Thoracic aorta (tissue), 2 donors: ENCODE measurements at places on chromosomes 12 and 14.
A peak's percentile ranks its signal among the peaks of the same experiment; 100 is the strongest.

DNA sequence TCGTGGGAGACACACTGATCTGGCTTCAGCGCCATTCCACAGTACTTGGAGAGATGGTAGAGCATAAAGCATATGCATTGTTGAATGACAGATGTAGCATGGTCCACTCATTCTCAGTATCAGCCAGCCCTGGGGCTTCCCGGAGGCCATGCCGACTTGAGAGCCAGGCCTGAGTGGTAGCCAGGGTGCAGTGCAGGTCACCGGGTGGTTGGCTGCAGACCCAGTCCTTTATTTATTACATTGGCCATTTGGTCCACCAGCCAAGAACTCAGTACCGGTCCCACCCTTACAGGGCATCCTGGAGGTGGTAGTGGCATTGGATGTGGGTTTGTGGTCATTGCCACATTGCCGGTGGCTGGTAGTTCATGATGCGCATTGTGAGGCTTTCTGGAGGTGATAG, 121.6 kb upstream of the RTL1 start:
- DNase-seq = no peak

- no peak for DNase-seq
Measured at GRCh38 chr14:39555749-39556148, 123.5 kb upstream of the FBXO33 start.

DNA sequence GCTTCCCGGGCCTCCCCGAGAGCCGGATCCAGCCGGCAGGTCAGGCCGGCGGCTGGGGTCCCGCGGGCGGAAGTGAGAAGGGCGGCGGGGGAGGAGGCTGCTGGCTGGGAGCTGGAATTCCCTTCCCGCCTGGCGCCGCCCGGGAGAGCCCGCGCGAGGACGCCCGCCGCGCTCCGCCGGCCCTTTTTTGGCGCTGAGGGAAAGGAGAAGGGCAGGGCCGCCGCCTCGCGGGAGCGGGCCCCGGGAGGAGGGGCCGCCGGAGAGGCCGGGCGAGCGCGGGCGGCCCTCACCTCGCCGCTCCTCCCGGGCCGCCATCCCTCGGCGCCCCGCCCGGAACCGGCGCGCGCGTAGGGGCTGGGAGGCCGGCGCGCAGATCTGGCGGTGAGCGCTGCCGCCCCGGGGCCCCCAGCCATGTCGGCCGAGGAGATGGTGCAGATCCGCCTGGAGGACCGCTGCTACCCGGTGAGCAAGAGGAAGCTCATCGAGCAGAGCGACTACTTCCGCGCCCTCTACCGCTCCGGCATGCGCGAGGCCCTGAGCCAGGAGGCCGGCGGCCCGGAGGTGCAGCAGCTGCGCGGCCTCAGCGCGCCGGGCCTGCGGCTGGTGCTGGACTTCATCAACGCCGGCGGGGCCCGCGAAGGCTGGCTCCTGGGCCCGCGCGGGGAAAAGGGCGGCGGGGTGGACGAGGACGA, at the start of the genes KLHL42 and MANSC4:
Gene KLHL42 (plus strand): TSS at position 314 of the 692 bp plus-strand sequence. CDS start 98 bp downstream, at position 412.
Gene MANSC4 (minus strand): TSS at position 317 of the 692 bp plus-strand sequence. CDS start 8,960 bp downstream, outside the sequence.
- peak; percentile 28 for DNase-seq

- no peak for DNase-seq
Measured at GRCh38 chr14:22555384-22556011, 33.5 kb downstream of the DAD1 start.

- DNase-seq = no peak
Measured at GRCh38 chr12:79203058-79203647, 338.6 kb downstream of the SYT1 start.

- DNase-seq = no peak
Measured at GRCh38 chr14:64971491-64971942, 619 bp downstream of the RAB15 start.

GRCh38 chr12:22318108-22318737, 16.3 kb downstream of the ST8SIA1 start:
- no peak for DNase-seq

GRCh38 chr12:100798286-100799160, 3.9 kb downstream of the ANO4 start:
- DNase-seq = no peak

- DNase-seq = no peak
Measured at GRCh38 chr14:29896354-29896821, 31.3 kb downstream of the PRKD1 start.

GRCh38 chr12:5789469-5789968, 155.5 kb downstream of the ANO2 start:
- DNase-seq = no peak

DNA sequence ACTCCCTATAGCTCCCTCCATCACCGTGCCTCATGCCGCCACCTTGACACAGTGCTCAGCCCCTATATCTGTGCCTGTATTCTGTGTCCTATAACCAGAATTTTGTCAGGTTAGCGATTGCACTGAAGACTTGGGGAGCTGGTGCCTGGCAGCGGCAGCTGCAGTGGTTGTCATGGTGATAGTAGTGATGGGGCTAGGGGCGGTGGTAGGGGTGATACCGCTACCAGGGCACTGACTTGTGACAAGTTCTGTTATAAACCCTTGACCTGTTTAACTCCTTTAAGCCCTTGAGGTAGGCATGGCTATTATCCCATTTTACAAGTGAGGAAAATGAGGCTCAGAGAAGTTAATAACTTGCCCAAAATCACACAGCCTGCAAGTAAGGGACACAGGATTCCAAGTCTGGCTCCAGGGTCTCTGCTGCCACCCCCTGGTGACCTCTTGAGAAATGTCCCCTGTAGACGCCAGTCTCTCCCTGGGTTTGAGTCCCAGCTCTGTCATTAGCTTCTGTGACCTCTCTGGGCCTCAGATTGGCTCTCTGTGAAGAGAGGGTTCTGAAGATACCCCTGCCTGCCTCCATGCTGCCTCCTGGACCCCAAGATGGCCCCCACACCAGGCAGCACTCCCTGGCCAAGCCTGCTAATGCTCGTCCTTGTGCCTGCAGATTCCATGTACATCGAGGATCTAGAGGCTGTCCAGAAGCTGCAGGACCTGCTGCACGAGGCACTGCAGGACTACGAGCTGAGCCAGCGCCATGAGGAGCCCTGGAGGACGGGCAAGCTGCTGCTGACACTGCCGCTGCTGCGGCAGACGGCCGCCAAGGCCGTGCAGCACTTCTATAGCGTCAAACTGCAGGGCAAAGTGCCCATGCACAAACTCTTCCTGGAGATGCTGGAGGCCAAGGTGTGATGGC, 121.9 kb downstream of the ESRRB start:
- no peak for DNase-seq

GRCh38 chr12:54439521-54440255, 20.6 kb upstream of the ITGA5 start:
- DNase-seq = no peak

GRCh38 chr12:58967561-58967960, 47.3 kb upstream of the LRIG3 start:
- DNase-seq = no peak

DNA sequence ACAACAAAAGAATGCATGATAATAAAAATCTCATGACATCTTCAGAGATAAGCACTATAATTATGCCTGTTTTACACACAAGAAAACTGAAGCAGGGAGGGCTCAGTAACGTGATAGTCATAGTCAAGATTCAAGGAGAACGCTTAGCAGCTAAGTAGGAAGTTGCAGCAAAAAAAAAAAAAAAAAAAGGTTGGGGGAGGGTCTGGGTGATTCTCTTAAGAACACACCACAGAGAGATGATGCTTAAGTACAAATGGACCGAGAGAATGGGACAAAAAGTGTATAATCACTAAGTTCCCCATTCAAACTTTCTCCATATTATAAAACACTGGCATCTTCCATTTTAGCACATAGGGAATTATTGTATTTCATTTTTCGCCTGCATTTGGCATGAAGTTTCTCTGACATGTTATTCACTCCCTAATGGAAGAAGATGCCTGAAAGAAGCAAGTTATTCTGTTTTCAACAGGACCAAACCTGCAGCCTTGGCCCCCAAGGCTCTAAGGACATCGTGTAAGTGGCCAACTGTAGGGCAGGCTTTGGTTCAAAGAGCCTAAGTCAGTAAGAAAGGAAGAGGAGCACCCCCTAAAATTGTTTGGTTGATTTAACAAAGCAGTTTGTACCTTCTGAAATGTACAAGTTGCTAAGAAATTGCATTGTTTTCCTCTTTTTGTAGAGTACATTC, 142.9 kb upstream of the TMPO start:
- DNase-seq = no peak

GRCh38 chr14:67513631-67514108, 19.4 kb upstream of the PLEKHH1 start:
- DNase-seq = no peak

GRCh38 chr14:90406384-90406798, 9.6 kb downstream of the CALM1 start:
- DNase-seq = no peak

- no peak for DNase-seq
Measured at GRCh38 chr12:48686037-48686595, 4.1 kb upstream of the KANSL2 start.

DNA sequence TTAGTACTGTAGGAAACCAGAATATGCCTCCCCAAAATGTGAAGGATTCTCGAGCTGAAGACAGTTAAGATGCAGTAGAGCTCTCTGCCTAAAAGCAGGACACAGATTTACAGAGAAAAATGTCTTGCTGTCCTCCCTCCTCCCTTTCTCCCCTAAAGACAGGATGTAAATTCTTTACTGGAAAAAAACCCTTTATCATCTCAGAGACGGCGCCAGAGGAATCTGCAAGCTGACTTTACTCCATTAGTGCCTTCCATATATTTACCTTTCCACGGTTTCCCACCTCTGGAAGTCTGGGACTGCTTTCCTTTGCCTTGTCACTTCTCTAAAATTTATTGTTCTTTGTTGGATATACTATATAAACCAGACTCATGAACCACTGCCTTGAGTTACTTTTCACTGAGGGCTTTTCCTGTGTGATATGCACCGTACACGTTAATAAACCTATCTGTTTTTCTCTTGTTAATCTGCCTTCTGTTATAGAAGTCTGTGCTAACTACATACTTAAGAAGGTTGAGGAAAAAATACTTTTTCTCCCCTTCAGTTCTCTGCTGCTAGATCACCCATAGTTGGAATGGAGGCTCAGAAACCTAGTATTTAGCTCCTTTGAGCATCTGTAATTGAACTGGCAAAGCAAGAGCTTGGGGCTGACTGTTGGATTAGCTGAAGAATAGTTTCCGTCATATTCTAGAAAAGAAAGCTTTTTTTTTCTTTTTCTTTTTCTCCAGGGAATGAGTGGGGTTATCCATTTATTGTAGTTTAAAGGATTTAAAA, 99.9 kb downstream of the RAD51B start:
- DNase-seq = no peak

DNA sequence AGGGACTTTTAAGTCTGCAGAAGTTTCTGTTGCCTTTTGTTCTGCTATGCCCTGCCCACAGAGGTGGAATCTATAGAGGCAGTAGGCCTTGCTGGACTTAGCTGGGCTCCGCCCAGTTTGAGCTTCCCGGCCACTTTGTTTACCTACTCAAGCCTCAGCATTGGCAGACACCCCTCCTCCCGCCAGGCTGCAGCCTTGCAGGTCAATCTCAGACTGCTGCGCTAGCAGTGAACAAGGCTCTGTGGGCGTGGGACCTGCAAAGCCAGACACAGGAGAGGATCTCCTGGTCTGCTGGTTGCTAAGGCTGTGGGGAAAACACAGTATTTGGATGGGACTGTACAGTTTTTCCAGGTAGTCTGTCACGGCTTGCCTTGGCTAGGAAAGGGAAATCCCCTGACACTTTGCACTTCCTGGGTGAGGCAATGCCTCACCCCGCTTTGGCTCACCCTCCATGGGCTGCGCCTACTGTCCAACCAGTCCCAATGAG, 43.7 kb downstream of the CCDC59 start:
- DNase-seq = no peak

- DNase-seq = no peak
Measured at GRCh38 chr12:13956060-13956590, 25.3 kb downstream of the GRIN2B start.

GRCh38 chr14:61279082-61279481, 2.1 kb downstream of the TMEM30B start:
- no peak for DNase-seq

- DNase-seq = no peak
Measured at GRCh38 chr12:107567876-107568619, 117.6 kb upstream of the PWP1 start.

DNA sequence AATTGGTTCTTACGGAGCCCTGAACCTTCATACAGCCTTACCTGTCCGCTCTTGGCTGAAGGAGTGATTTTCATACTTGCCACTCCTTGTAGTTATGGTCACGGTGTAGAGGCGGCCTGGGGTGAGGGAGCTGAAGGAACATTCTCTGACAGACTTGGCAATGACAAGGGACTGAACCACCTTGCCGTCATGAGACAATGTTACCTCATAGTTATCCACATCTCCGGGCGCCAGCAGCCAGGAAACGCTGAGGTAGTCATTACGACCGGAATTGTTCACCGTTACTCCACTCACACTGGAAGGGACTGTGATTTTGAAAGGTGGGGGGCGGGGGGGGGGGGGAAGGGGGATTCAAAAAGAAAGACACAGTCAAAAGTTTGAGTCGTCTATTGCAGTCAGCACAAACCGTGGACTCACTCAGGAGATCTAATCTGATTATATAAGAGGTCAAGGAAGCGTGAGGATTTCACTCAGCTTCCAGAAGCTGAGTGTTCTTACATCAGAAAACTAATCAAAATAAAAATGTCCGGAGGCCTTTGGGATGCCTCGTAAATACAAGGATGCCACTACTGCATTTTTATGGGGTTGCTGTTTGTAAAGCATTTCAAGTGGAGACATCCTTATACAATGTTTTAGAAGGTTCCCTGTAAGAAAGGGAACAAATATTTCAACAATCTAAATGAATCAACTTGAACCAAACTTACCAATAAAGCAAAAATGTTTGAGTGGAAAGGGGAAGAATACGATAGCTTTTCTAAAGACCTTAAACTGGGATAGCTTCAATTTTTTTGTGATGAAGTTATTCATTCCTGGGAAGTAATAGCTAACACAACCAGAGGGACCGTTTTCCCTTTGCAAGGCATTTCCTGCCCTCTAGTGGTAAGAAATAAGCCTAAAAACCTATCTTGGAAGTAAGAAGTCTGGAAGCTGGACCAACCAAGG, 60.6 kb downstream of the PTPRB start:
- no peak for DNase-seq

- DNase-seq = no peak
Measured at GRCh38 chr14:91078095-91078737, 17.8 kb upstream of the RPS6KA5 start.

DNA sequence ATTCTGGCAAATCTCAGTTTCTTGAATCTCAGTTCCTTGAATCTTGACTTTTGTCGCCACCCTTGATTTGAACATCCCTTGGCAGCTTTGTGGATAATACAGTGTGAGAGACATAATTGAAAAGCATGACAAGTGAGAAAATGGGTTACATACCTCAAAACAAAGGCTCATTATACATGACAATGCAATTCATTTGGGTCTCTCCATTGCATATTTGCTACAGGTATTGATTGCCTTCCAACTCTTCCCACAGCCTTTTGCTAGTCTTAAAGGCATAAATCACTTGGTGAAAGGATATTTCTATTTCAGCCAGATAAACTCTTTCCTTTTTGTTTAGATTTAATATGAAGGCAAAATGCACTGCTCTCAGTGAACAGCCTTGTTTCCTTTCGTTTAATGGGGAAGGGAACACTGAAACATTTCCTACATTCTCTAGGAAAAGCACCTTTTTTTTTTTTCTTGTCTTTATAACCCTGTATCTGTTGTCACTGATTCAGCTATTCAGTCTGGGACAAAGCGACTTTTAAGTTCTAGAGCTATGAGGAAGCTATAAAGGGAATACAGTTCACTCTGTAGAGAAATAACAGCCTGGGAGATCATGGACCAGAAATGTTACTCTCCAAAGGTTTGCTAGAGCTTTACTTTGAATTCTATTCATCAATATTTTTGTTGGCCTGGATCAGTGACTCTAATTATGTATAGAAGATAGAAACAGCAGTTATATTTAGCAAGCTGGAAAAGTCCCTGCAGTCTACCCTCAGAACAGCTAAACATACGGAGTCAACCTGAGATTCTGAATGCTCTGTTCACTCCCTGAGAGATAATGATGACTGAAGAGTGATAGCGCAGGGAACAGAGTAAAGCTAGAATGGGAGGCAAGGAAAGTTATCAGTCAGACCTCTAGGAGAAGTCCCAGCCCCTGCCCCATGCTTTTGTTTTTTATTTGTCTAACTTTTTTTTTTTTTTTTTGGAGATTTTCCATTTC, 311.4 kb downstream of the RGS6 start:
- DNase-seq = no peak
